ENCODE measurements at places on chromosomes 7 and 10.

DNA sequence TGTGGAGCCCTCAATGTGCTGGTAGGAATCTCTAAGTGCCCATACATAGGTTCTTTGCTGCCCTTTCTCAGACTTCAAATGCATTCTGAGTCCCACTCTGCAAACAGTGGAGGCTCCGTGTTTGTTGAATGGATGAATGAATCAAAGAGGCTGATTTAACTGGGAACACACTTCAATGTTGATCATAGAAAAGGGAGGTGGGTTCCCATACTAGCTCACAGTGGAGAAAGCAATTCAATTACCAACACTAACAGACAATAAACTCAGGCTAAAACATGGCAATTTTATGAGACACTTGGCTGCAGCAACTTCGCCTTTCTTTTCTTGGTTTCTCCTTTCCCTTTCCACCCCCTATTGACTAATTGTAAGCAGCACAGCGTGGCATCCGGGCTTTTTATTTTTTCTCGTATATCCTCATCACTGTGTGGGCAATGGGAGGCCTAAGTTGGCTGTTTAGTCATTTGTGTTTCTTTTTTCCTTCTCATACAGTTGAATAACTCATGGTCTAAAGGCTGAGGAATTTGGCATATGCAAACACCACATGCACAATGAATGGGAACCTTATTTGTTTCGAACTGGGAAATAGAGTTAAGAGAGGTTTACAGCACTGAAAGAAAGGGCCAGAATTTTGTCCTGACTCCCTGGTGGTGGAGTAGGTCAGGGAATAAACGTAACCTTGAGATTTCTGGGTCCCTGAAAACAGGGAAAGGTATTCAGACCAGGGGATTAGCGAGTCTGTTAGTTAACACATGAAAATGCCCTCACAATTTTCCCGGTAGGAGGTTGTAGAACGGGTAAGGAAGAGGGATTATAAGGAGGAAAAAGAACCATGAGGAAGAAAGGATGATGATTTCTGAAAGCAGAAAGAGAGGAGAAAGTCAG, 858.5 kb downstream of the KCNMA1 start:
- DNase-seq, result peak; percentile 30

GRCh38 chr10:131514454-131514853, 202.9 kb upstream of the TCERG1L start:
- no peak for DNase-seq

DNA sequence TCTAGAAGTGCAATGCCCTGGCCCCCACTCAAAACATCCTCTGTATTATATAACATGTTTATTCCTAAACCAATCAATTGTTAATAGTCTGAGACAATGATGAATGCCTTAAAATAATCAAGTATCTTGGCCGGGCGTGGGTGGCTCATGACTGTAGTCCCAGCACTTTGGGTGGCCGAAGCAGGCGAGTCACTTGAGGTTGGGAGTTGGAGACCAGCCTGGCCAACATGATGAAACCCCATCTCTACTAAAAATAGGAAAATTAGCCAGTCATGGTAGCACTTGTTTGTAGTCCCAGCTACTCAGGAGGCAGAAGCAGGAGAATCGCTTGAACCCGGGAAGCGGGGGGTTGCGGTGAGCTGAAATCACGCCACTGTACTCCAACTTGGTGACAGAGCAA, 29.4 kb upstream of the CACNA2D1 start:
- no peak for DNase-seq

DNA sequence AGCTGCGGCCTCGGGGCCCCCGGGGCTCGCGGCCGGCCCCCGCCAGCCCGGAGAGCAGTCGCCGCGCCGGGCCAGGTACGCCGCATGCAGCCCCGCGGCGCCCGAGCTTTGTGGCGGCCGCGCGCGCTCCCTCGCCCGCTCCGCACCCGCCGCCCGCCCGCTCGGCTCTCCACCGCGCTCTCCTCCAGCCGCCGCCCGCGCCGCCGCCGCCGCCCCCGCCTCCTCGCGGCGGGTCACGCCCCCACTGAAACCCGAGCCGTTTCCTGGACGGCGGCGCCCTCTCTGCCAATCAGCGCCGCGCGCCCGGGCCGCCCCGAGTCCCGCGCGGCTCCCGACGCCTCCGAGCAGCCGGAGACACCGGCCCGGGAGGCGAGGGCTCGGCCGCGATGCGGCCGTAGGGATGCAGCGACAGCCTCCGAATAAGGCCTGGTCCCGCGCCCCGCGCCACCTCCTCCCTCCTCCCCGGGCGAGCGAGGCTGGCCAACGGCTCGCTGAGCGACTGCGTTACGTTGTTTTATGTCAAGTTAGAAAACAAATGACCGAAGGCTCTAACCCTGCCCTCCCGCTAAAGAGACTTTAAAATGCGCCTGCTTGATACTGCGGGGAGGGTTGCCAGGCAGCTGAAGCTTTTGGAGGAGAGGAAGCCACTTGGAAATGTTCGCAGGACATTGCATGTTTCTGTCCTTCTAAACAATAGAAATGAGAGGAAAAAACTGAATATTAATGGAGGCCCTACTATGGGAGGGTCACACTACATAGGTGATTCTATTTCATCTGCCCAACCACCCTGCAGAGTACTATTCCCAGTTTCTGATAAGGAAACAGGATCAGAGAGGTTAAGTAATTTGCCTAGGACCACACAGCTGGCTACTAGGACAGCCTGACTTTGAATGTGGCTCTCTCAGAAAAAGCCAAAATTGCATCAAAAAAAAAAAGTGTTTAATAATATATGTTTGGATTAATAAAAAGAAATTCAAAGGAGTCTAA, at the start of gene FGFR2:
FGFR2 (minus strand) TSS at position 182 of the 987 bp plus-strand sequence. CDS start 4,627 bp downstream, outside the sequence.
- no peak for DNase-seq

DNA sequence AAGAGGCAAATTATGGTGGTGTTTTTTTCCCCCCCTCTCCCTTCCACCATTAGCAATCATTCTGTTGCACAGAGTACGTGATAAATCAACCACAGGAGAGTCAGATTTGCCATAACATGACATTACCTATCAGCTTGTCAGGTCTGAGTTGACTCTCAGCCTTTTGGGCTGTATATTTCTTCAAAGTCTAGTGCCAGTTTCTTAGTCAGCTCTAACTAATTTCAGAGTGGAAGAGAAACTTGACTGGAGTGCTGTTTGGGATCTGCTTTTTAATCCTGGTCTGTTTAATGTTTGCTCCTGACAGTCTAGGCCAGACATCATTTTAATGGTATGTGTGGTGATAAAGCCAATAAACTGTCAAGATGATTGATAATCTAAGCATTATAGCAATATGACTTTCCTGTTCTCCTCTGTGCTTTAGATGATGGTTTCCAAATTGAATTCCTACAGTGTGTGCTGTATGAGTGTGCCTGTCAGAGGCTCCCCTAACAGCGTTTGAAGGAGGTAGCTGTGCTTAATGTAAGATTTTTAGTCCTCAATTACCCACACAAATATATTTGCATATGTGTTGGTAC, 76.9 kb downstream of the LRMDA start:
- DNase-seq, result peak; percentile 6

DNA sequence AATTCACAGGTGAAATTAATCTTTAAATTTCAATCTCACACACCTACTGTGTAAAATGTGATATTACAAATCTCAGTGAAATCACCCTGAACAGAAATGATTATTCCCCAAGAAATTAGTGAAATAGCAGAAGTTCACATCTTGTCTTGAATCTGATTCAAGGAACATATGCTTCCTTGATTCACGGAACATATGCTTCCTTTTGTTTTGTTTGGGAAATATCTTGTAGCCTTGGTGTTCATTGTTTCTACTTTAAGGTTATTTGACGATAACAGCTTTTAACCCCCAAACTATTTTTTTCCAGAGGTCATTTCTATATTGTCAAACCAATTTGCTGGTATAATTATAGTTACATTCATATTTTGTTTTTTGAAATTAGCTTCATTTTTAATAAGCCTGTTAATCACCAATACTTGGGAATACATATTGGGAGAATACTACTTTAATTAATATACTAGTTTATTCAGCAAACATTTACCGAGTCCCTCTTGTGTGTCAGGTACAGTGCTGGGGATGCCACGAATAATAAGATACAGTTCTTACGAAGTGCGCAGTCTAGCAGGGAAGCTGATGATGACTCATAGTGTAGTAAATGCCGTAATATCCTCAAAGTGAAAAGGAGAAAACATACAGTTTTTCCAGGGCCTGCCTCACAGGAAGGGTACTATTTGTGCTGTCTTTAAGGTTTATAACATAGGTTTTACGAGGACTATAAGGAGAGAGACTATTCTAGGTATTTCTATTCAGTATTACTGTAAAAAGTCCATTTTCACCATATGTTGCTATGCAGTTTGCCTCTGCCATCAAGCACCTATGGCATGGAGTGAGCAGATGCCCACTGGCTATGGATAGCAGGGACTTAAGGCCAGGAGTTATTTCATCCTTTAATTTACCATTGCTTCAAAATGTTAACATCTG, 32.5 kb downstream of the PRKAR2B start:
- peak; percentile 31 for DNase-seq

DNA sequence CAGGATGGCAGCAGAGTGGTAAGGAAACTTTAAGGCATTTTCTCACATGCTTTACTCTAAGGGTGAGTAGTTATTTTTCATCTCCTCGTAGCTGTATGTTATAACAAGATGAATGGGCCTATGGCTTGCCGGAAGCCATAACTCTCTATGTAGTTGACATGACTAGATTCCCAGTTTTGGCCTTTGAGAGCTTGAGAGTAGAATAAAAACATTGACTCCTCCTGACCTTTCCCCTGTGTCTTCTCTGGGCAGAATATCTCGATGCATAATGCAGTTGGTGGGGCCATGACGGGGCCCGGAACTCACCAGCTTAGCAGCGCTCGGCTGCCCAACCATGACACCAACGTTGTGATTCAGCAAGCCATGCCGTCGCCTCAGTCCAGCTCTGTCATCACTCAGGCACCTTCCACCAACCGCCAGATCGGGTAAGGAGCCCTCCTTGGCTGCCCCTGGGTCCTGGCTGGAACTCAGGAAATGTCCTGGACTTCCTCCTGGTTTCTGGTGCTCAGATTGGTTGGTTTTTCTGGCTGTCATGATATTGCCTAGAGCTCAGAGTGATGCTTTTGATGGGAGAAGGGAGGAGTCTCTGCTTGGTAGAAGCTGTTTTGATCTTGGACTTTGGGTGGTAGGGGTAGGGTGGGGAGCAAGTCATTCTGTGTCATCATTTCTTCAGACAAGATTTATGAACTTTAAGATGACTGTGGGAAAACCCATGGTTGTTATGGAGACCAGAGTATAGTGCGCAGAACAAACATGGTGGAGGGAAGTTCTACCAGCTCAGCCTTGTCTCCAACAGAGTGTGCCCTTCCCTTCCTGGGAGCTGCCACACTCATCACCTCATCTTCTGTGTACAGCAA, 158.0 kb downstream of the CREB5 start:
- DNase-seq, result no peak

GRCh38 chr7:13751766-13752165, 237.7 kb downstream of the ETV1 start:
- no peak for DNase-seq

GRCh38 chr10:18312374-18313139, 172.3 kb downstream of the CACNB2 start:
- peak; percentile 54 for DNase-seq

DNA sequence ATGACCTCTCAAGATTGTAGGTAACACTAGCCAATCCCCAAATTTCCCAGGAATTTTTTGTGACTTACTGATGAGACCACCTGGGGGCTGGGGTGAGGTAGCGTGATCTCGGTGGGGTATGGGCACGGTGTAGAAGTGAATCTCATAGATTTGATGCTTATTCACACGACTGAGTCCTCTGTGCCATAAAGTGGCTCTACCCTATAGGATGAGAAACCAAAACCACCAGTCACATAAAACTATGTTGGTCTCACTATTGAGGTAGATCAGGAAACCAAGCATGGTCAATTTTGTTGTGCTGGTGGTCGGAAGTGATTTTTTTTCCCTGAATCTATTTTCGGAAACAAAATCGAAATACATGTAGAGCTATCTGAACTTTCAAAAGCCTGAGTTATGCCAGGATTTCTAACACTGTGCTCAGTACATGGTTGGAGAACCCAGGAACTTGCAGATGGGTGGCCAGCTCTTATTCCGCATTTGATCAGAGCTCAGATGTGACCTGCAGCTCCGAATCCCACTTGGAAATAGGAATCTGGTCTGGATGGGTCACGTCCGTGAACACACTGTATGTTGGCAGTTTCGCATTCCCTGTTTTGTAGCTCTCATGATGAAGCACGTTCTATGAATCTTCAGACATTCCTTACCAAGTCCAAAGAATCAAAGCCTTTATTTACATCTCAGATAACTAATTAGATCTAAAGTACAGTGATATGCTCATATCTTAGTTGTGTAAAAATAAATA, 261.5 kb downstream of the KLF6 start:
- no peak for DNase-seq

GRCh38 chr10:113687037-113687436, 7.3 kb downstream of the CASP7 start:
- DNase-seq, result no peak

GRCh38 chr10:619710-620109, 69.8 kb downstream of the DIP2C start:
- no peak for DNase-seq

GRCh38 chr10:49257626-49258349, 41.2 kb upstream of the C10orf71 start:
- no peak for DNase-seq

DNA sequence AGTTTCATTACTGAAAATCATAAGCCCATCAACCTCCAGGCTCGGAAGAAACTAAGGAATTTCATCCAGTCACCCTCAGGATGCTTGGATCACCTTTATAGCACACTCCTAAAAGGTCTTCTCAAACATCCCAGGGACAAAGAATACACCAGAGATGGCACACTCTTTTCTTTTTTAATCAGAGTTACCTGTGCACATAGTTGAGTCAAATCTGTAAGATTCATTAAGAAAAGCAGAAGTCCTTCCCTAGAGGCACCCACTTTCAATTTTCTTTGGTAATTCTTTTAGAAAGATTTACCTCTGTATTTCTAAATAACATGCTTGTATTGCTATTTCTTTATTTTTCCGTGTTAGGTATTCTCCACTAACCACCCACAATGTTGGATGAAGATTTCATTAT, 50.6 kb upstream of the IL6 start:
- no peak for DNase-seq

- no peak for DNase-seq
These were observed 560.5 kb upstream of the MKI67 start for GRCh38 chr10:128686630-128687278.

GRCh38 chr10:98460837-98461499, 14.2 kb upstream of the HPS1 start:
- DNase-seq, result peak; percentile 95
